Natural killer cell treated with Interleukin-12 subunit alpha and Interleukin-12 subunit beta and Interleukin-15 and Interleukin-18, amount 100 ng/mL, for 72 hours (primary cell): ENCODE measurements at places on chromosomes 16 and 17. TPM values are rescaled to one million over a fixed set of nuclear protein-coding genes. Genes with fewer than 3 reads are reported as not detected.

DNA sequence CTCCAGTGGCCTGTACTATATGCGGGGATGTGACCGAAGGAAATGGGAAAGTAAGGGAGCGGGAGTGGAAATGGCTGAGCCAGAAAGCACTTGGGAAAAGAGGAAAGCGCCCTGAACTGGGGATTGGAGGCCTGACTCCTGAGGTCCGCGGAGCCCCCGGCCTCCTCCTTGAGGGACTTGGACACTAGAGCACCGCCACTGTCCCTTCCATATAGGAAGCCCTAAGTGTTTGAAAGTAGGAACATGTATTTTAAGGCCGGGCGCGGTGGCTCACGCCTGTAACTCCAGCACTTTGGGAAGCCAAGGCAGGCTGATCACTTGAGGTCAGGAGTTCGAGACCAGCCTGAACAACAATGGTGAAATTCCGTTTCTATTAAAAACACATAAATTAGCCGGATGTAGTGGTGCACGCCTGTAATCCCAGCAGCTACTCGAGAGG is 530 bp upstream of the ZDHHC7 start:
- DNase-seq: no peak

DNA sequence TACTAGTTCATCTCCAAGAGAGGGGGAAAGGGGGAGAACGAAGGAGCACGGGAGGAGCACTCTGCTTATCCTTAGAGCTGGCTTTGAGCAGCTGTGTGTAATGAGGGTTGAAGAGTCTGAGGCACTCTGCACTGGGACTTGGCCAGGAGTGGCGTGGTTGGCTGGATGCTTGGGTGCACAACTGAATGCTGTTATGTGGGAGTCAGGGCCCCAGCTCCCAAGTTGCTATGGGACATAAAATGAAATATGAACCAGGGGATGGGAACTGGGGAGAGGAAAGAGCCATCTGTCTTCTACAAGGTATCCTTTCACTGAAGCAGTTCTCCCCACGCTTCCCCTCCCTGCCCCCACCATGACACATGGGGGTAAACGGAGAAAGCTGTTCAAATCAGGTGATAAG is 105.9 kb upstream of the ANKFN1 start:
- no peak for DNase-seq

DNA sequence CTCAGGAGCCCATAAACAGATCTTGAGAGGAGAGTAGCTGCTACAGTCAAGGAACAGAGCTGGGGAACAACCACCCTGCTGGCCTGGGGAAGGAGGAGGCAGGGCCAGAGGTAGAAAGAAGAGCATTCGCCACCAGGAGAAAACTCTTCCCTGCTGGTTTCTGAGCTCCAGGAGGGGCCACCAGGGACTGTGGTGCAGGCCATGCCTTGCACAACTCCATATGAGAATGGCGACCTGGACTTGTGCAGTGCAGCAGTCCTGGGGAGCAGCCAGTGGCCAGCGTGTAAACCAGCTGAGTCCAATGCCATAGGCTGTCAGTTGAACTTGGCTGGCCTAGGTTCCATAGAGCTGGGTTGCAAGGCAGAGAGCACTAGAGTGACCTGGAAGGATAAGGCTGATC is 11.6 kb downstream of the SLC13A2 start:
- no peak for DNase-seq

Gene SNX20
- total RNA-seq: 26.2 TPM

Gene ZG16
- not detected for total RNA-seq

Gene PDIA2
- not detected for total RNA-seq

GRCh38 chr17:74239172-74239571 is 25.8 kb downstream of the TTYH2 start:
- no peak for DNase-seq
